ENCODE measurements at places on chromosomes 16 and 17.

GRCh38 chr17:63693411-63694113 lies 6.4 kb downstream of the LIMD2 start:
- no peak for DNase-seq

DNA sequence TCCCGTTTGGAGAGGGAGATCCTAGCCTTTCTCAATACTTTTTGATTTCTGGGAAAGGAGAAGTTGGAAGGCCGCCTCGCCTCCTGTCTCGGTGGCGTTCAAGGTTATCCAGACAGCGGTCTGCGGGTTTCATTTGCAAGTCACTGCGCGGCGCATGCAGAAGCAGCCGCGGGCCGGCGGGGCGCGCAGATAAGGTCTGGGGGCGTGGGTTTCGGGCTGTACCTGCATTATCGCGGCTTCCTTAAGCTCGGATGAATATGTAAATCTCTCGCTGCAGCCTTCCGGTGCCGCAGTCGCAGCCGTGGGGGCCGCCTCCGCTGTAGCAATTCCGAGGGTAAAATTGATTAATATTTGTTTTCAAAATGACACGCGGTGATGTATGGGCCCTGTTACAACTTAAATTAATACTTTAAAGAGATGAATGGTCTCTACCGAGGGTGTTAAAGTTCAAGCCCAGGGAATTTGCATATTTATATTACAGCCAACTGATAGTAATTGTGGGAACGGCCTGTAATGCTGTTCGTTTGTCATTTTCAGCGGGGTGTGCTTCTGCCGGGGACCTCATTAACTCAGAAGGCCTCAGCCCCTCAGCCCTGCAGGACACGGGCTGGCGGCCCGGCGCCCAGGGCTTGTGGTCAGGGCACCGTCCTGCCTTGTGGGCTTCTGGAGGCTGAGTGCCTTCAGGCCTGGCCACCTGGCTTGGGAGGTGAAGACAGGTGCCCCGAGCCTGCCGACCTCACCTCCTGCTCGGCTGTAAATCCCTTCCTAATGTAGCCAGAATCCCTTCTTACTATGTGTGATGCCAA lies 99.4 kb downstream of the CYLD start:
- DNase-seq = peak; percentile 10

- DNase-seq = no peak
These were observed 210.2 kb downstream of the KATNIP start for GRCh38 chr16:27759967-27760788.

GRCh38 chr17:2435862-2436261 lies 35.0 kb upstream of the MNT start:
- no peak for DNase-seq

GRCh38 chr17:77877646-77878355 lies 80.7 kb upstream of the TNRC6C start:
- DNase-seq = no peak

- no peak for DNase-seq
These were observed 1.9 kb upstream of the TMEM204 start for GRCh38 chr16:1531638-1531910.

- DNase-seq = no peak
These were observed 6.8 kb downstream of the TNFAIP1 start for GRCh38 chr17:28342313-28342712.

GRCh38 chr16:88914750-88915368 lies 48.4 kb upstream of the PABPN1L start:
- DNase-seq = no peak

- DNase-seq = no peak
These were observed 23.0 kb downstream of the VPS35L start for GRCh38 chr16:19578378-19578971.

DNA sequence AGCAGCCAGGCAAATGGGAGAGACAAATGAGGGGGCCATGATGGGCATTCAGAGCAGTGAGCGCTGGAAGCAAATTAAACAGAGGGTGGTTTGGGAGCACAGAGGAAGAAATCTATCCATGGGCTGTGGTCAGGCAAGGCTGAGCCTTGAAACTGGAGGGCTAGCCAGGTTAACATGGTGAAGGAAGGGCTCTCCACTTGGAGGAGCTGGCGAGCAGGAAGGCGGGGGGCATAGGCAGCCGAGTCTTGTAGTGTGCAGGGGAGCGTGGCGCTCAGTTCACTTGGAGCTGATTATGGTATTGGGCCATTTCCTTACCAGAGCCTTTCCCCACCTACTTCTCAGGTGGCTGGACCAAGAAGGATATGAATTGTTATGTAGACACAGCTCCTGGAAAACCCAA lies 189.7 kb downstream of the SNX29 start:
- no peak for DNase-seq

- no peak for DNase-seq
These were observed 24.7 kb downstream of the CALB2 start for GRCh38 chr16:71383054-71383773.

DNA sequence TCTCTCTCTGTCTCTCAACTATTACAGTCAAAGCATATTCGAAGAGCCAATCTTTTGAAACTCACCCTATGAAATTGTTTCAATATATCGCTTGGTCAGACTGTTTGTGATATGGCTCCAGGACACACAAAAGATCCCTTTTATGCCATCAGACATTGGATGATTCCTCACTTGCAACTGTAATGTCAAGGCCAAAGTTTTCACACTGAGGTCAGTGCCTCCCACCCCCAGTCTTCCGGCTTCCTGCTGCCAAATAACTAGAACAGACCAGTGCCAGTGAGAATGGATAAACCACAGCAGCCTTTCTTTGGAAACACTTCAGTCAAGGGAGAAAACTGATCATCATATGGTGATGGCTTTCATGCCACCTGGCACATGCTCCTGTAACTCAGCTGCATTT lies 321.9 kb upstream of the ZFHX3 start:
- no peak for DNase-seq

DNA sequence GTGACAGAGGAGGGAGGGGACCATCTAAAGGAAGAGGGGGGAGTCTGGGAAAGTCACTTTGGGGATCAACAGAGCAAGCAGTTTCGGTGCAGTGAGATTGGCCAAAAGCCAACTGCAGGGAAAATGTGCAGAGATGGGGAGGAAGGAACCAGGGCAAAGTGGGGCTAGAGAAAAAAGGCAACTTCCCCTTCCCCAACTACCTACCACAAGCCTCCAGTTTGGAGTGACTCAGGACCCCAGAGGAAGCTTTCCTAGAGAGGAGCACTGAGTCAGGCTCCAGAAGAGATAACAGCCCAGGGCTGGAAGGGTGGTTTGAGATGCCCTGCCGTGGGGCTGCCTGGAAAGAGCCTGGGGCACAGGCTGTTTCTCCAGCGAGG lies 6.9 kb upstream of the CD300LD start:
- no peak for DNase-seq

- DNase-seq = no peak
These were observed 37.8 kb downstream of the GLG1 start for GRCh38 chr16:74568961-74569631.

DNA sequence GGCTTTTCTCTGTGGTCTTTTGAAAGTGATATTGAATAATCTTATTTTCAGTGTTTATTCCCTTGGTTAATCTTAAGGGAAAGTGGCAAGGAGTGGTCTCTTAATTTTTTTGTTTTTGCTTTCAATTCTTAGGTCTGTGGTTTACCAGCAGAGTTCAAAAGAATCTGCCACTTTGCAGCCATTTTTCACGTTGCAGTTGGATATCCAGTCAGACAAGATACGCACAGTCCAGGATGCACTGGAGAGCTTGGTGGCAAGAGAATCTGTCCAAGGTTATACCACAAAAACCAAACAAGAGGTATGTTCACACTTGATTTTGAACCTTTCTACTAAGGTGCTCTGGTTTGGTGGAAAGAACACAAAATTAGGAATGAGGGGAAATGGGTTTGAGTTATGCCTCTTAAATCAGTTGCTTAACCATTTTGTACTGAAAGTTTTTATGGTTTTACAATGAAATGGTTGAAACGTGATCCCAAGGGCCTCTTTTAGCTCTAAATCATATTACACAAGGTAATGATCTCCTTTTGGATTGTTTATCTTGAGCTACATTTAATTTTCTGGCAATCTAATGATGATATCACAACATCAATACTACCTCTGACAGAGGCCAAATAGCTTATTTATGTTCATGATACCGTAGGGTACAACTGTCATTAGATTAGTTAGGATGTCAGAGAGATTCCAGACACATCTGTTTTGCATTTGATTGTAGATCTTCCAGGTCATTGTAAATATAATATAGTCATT lies 51.6 kb upstream of the CRISPLD2 start:
- DNase-seq = no peak

- peak; percentile 80 for DNase-seq
These were observed 24.9 kb upstream of the GRB2 start for GRCh38 chr17:75430159-75430974.

DNA sequence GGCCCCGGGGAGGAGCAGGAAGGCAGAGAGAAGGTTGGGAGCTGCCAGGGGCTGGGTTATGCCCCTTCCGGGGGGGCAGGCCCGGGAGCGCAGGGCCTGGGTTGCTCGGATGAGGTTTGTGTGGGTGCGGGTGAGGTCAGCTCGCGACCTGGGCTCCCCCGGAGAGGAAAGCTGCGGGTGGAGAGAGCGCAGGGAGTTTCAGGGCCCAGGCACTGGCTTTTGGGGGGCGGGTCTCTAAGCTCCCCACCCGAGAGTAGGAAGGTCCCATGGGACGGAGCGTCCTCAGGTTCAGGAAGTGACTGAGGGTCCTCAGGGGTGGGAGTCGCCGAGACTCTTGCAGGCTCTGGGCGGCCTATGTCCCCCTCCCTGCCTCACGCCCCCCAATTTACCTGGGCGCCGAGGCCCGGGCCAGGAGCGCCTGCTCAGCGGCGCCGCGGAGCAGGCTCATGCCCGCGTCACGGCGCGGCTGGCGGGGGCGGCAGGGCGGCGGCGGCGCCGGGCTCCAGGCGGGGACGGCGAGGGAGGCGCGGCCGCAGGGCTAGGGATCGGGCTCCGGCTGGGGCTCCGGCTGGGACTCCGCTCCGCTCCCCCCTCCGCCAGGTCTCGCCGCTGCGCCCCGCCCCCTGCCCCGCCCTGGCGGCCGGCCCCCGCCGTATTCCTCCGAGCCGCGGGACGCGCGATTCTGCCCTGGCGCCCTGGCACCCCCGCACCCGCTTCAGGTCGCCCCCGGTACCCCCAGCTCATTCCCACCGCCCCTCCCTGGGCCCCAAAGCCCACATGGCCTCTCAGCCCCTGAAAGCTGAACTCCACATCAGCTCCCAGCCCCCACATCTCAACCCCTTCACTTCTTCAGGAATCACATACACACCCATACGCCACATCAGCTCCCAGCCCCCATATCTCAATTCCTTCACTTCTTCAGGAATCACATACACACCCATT lies at the start of gene DOK4:
Gene DOK4, minus strand, starts transcription at position 578 of the 942 bp plus-strand sequence. CDS start 6,986 bp downstream, outside the sequence.
- DNase-seq = peak; percentile 91

DNA sequence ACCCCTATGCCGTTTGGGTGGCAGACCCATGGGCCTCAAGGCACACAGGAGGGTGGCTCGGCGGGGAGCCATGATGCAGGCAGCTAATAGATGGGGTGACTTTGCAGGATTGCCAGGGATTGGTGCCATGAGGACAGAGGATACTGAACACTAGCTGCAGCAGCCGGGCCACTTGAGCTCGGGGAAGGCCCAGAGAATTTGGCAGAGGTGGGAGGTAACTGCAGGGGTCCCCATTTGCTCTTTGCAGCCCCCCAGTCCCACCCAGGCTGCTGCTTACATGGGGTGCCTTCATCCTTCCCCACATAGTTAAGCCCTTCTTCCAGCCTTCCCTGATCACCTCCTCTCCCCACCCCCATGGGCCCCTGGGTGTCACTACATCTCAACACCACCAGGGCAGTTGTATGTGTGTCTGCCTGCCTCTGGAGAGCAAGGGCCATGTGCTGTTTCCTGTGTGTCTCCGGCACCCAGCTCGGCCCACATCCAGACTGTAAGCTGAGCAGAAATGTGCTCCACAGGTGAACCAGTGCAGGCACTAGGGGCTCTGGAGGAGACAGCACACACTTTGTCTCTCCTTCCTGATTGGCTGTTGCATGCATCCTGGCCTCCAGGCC lies 52.0 kb downstream of the SREBF1 start:
- no peak for DNase-seq

DNA sequence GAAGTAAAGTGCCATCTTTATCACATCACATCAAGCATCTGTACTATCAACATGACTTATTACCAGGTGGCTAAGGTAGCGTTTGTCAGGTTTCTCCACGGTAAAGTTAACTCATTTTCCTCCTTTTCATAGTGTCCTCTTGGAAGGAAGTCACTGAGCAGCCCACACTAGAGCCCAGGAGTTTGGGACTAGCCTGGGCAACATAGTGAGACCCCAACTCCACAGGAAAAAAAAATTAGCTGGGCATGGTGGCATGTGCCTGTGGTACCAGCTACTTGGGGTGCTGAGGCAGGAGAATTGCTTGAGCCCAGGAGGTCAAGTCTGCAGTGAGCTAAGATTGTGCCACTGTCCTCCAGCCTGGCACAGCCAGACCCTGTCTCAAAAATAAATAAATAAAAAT lies 12.9 kb downstream of the CHD9 start:
- no peak for DNase-seq

- DNase-seq = peak; percentile 71
These were observed 20.5 kb downstream of the CDC42EP4 start for GRCh38 chr17:73291260-73291801.

- DNase-seq = no peak
These were observed 41.4 kb downstream of the VPS53 start for GRCh38 chr17:673200-673681.

DNA sequence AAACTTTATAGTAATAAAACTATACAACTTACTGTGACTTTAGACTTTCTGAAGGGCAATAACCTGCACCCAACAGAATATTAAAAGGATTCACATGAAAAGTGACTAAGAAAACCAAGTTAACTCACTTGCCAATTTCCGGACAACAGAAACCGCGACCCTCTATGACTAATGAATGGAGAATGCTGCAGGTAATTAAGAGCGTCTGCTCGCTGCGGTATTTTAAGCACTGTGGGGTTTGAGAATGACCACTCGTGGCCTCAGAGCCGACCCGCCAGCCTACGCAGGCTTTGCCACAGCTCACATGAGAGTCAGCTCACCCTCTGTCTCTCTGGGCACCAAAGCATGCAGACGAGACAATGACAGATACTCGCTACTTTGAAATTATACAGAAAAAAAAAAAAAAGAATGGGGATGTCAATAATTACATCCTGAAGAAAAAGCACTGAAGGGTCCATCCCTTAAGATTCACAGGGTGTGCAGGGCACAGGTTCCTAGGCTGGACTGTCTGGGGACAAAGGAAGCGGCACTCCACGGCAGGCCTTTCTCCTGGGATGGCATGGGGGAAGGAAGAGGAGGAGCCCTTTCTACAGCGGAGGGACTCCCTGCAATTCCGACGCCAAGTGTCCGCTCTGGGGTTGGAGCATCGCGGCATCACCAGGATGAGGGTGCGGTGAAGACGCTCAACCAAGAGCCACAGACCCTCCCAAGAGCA lies 35.0 kb downstream of the ZCCHC14 start:
- DNase-seq = peak; percentile 72

- DNase-seq = no peak
These were observed 10.7 kb downstream of the CCDC40 start for GRCh38 chr17:80047176-80047575.

- DNase-seq = no peak
These were observed 5.0 kb downstream of the HAS3 start for GRCh38 chr16:69110406-69110805.

- DNase-seq = peak; percentile 71
These were observed 3.7 kb upstream of the ERN1 start for GRCh38 chr17:64133546-64134215.

GRCh38 chr16:8919089-8919933 lies 37.2 kb downstream of the LITAFD start:
- no peak for DNase-seq

Measured in small intestine (tissue), 16 donors.